ENCODE measurements at places on chromosomes 6 and 20.
A peak's percentile ranks its signal among the peaks of the same experiment; 100 is the strongest.

GRCh38 chr6:114033606-114034005 is 62.7 kb upstream of the HDAC2 start:
- DNase-seq = no peak

DNA sequence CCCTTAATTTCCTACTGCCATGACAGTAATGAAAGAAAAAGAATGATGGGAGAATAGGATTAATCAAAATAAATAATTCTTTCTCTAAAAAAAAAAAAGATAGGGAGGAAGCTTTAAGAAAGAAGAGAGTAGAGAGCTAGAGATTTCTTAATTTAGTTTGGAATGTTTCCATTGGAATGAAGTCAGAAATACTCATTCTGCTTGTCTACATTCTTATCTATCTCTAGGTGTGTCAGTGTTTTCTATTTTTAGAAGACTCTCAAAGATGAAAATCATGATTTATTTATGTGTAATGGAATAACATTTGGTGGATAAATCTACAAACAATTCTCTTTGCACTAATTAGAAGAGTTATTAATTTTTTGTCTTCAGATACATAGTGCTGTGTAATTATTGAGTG is 38.0 kb upstream of the HIVEP1 start:
- DNase-seq = no peak

- no peak for DNase-seq
Measured at GRCh38 chr20:52193886-52194545, 2.4 kb upstream of the ZFP64 start.

- no peak for DNase-seq
Measured at GRCh38 chr6:156683821-156684220, 93.4 kb upstream of the ARID1B start.

DNA sequence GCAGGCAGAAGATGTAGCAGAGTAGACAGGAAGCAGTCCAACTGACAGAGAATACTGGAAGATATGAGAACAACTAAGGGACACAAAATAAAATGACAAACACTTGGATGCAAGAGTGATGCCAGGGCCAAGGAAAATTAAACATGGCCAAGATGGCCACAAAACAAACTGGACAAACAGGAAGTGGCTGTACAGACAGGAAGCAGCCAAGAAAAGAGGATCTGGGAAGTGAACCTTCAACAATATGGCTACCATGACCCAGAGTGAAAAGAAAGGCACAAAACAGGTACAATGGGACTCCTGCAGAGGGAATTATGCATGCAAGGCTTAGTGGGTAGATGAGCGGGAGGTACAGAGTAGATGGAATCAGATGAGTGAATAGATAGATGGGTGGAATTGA is 29.1 kb downstream of the HLA-DPB1 start:
- no peak for DNase-seq

DNA sequence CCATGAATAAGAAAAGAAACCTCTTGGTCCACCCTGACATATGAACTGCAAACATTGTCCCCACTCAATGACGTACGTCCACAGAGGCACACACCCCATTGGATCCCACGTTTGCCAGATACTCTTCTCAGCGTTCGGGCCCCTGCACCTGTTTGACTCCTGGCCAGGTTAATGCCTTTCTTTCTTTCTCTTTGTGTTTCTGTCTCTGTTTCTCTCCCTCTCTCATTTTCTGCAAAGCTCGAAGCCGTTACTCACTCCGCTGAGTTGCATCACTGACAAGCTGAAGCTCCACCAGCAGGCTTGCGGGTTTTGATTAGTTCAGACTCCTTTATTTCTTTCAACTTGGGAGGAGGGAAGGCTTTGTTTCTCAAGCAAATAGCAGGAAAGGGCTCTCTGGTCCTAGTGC is 135.5 kb upstream of the SUPT3H start:
- no peak for DNase-seq

- DNase-seq = peak; percentile 13
Measured at GRCh38 chr6:36735110-36736071, 37.8 kb downstream of the RAB44 start.

DNA sequence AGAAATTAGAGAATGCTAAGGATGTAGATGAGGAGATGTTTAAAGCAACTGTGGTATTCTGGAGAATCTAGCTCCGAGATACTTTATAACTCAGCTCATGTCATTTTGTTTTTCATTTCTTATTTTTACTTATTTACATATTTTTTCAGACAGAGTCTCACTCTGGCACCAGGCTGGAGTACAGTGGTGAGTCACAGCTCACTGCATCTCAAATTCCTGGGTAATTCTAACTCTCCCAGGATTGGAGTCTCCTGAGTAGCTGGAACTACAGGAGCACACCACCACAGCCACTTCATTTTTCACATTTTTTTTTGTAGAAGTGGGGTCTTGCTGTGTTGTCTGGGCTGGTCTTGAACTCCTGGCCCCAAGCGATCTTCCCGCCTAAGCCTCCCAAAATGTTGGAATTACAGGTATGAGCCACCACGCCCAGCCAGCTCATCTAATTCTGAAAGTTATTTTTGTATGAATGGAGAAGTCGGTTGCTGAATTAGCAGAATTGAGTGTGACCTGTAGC is 94.3 kb upstream of the FAM8A1 start:
- DNase-seq = no peak

GRCh38 chr6:26268659-26269402 is 96.2 kb upstream of the BTN3A2 start:
- DNase-seq = no peak

- DNase-seq = no peak
Measured at GRCh38 chr6:22102671-22103070, 194.2 kb downstream of the PRL start.

All from stimulated activated CD4-positive, alpha-beta T cell treated with anti-CD3 and anti-CD28 coated beads, Interleukin-12 subunit alpha, Interleukin-12 subunit beta, amount 100 ng/mL, for 24 hours (primary cell).